Posterior vena cava (tissue), 2 donors: ENCODE measurements at places on chromosomes 2 and 18. TPM values are rescaled to one million over a fixed set of nuclear protein-coding genes. Genes with fewer than 3 reads are reported as not detected.

GRCh38 chr2:227528803-227529202, 56.8 kb downstream of the AGFG1 start:
- DNase-seq: no peak

DNA sequence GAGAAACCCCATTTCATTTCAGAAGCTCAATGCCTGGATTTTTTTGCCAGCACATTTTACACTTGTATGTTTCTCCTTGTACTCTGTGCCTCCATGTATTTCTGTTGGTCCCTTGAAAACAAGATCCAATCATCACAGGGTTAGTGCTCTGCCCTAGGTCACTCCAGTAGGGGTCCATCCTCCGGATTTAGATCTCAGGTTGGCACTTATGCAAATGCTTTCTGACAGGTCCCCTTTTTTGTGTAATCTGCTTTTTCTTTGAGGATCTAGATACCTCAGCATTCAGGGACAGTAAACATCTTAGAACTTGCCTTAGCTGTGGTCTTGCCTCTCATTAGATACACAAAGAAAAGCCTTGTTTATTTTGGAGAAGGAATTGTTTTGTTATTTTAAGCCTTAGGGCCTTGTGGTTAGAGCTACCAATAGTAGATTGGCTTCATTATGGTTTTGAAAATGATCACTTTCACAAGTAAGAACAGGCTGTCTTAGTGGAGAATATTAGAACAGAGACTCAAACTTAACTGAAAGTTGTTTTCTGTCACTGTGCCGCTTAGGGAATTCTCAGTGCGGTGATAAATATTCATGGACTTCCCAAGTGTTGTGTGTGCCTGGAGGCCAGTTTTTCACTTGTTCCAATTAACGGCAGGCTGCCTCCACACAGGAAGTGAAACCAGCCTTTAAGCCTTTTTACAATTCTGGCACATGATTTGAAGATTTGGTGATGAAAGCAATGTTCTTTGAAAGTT, 7.8 kb downstream of the MERTK start:
- no peak for DNase-seq

Gene FRZB
- 6.9 TPM for total RNA-seq

Gene SLC38A11
- total RNA-seq: 2.1 TPM

DNA sequence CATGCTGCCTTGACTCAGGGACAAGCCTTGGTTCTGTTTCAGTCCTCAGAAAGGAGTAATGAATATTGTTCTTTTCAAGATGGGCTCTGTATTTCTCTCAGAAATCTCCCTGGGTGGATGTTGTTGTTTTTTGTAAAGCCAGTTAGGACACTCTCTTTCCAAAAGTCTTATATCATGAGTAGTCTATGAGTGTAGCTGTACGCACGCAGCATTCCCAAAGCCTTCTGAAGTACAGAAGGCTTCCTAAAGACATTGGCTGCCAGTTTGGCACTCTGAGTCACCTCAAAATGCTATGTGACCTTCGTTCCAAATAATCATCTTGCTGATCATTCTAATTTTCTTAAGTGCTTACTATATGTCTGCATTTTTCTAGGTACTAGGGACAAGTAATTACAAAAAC, 16.7 kb upstream of the GTF2A1L start:
- DNase-seq: no peak

Gene GAREM2
- total RNA-seq: 6.3 TPM

DNA sequence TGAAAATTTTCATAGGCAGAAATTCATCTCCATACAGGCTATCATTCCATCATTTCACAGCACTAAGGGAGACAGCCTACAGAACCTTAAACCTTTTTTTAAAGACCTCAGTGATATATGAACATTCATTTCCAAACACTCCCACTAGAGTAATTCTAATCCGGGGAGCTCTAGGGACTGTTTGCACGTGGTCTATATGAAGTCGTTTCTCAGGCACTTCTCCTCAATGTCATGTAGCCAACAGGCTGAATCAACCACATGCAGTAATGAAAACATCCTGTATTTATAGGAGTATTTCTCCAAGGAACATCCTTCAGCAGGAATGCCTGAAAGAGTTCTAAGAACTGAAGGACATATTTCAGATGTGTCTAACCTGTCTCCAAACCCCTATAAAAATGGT, 97.3 kb upstream of the CREB1 start:
- no peak for DNase-seq

Gene CPS1
- 5.5 TPM for total RNA-seq

Gene OR6B2
- total RNA-seq: not detected

DNA sequence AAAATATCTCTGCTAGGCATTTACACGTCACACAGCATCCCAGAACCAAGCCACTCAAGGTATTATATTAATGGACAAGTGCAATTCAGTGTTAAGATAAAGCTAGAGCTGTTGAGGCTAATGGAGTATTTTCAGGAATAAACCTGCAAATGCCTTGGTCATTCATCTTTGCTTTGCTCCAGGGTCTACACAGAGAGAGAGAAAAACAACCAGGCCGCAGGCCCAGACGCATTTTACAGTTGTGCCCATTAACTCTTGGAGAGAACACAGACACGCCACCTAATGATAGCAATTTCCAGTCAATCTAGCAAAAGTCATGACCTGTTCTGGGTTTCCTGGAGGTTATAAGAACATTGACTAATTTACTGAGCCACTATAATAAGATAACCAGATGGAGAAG, 829.3 kb downstream of the LRRTM4 start:
- DNase-seq: no peak

Gene MROH2A
- not detected for total RNA-seq

- no peak for DNase-seq
Measured at GRCh38 chr2:154963511-154963910, 265.0 kb downstream of the KCNJ3 start.

Gene DSC2
- 4.2 TPM for total RNA-seq

GRCh38 chr2:3463186-3463835, 56.0 kb downstream of the ADI1 start:
- no peak for DNase-seq

Gene ERMN
- 0.52 TPM for total RNA-seq

- DNase-seq: no peak
Measured at GRCh38 chr2:169771021-169771420, 27.6 kb upstream of the SSB start.

DNA sequence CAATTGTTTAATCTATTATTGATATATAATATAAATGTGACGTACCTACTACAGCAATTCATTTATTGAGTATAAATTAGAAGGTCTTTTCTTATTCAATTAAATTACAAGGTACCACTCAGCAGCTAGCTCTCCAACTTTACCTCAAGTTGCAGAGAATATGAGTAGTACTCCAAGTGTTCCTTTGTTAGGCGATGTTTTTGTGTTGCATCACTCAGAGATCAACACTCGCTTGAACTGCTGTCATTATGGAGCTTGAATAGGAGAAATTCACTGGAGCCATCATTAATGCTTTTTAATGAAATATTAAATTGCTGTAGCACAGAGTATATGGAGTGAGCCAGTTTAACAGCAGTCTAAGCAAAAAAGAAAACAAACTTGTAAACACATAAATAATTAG, 320.0 kb downstream of the FSIP2 start:
- DNase-seq: no peak

Gene C2orf80
- total RNA-seq: not detected

- DNase-seq: peak; percentile 77
Measured at GRCh38 chr2:1784087-1784486, 39.8 kb upstream of the PXDN start.

- DNase-seq: no peak
Measured at GRCh38 chr2:215619022-215619958, 183.4 kb upstream of the FN1 start.

DNA sequence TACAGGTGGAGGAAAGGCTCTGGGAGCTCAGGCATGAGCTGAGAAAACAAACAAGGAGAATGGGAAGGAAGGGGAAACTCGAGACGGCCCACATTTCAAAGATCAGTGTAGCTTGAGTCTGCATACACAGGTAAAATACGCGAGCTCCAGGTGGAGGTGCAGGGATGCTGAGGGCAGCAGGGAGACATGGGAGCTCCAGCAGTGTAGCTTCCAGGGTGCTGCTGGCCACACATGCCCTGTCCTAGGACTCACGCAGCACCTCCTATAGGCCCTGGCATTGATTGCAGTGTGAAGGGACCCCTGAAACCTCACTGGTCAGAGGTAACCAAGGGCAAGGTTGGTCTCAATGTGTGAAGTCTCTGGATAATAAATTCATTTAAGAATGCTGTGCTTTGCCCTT, 362.8 kb upstream of the HS6ST1 start:
- no peak for DNase-seq

Gene CRYBA2
- not detected for total RNA-seq
